ENCODE measurements at places on chromosomes 11 and 22.
A peak's percentile ranks its signal among the peaks of the same experiment; 100 is the strongest.

DNA sequence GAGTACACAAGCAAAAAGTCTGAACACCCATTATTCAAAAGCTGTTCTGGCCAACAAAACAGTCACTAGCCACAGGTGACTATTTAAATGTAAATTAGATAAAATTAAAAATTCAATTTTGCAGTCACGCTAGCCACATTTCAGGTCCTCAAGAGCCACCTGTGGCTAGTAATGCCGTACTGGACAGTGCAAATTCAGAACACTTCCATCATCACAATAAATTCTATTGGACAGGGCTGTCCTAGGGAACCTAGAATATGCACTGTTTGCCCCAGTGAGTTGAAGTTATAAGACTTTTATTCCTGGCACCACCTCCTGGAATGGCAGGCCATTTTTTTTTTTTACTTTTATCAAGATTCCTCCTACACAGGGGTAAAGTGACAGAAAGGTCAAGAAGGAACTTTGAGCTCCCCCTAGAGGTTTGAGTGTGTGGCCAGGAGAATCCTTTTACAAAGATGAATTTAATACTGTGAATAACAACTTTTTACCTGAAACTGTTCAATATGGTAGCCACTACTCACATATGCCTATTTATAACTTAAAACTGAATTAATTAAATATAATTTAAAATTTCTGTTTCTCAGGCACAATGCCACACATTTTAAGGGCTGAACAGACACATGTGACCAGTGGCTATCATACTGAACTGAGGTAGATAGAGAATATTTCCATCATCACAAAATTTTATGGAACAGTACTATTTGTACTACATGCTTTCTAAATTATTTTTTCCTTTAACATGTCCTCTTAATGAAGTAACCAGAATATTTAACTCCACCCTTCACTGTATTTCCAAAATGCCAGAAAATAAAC lies 6.5 kb downstream of the MSANTD2 start:
- no peak for DNase-seq

GRCh38 chr11:102666331-102666957 lies 39.1 kb downstream of the MMP27 start:
- no peak for DNase-seq

- DNase-seq, result no peak
Observed at GRCh38 chr11:43699870-43700269, 19.3 kb downstream of the HSD17B12 start.

- DNase-seq, result no peak
Observed at GRCh38 chr11:104369761-104370160, 205.8 kb upstream of the PDGFD start.

GRCh38 chr11:6813656-6814055 lies 14.2 kb upstream of the OR6A2 start:
- DNase-seq, result no peak

GRCh38 chr11:17298302-17298701 lies 21.8 kb downstream of the NUCB2 start:
- no peak for DNase-seq

DNA sequence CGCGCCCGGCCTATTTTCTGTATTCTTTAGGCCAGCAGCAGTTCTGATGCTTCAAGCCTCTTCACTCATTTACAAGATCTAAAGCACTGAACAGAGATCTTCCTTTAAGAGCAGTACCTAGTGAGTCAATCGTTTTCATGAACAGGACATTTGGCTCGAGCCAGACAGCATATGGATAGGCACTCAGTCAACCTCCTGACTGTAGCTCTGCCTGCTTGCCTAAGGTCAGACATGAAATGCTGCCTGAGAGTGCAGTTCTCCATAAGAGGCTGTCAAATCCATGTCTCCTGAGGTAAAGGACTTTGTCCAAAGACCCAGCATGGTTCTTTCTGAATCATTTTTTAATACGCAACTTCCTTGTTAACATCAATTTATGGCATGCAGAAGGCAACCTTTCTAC lies 941.2 kb downstream of the DLG2 start:
- DNase-seq, result no peak

DNA sequence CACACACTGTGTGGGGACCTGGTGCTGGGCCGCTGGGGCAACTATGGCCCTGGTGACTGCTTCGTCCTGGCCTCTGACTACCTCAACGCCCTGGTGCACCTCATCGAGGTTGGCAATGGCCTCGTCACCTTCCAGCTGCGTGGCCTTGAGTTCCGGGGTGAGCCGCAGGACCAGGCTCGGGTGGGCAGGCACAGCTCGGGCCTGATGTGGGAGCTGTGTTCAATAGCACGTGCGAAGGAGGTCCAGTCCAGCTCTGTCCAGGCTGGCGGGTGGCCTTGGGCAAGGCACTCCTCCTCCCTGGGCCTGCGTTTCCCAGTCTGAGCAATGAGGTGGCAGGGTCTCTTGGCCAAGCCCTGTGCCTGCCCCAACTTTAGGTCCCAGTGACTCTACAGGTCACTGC lies 8.3 kb upstream of the SIPA1 start:
- no peak for DNase-seq

GRCh38 chr22:26995235-26995634 lies 337.8 kb downstream of the MIAT start:
- peak; percentile 14 for DNase-seq

DNA sequence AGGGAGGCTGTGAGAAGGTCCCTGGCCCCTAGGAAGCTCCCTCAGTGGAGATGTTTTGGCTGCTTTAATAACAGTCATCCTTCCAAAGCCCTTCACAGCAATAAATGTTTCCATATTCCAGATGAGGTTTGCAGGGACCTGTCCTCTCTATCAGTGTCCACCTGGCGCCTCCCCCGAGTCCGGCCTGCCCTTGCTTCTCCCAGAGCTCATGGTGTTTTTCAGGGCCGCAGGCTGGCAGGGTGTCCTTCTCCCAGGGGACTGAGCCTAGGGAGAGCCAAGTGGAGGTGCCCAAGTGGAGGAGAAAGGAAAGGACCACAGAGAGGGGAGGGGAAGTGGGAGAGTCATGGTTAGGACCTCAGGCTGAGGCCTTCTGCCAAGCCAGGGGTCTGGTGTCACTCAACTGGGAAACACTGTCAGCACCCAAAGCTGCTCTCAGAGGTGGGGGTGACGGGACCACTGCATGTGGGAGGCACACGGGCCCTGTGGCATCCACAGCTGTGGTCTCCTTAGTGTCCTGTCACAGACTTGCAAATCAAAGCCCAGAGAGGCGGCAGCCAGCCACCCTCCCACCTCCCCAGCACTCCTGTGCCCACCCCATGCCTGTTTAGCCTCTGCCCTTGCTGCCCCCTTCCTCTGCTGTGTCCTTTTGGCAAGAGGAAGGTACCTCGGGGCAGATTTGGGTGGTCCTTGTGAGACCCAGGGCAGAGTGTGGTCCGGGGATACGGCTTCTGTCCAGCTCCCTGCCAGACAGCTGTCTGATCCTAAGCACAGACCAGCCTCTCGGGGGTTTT lies 6.4 kb downstream of the DERL3 start:
- no peak for DNase-seq

DNA sequence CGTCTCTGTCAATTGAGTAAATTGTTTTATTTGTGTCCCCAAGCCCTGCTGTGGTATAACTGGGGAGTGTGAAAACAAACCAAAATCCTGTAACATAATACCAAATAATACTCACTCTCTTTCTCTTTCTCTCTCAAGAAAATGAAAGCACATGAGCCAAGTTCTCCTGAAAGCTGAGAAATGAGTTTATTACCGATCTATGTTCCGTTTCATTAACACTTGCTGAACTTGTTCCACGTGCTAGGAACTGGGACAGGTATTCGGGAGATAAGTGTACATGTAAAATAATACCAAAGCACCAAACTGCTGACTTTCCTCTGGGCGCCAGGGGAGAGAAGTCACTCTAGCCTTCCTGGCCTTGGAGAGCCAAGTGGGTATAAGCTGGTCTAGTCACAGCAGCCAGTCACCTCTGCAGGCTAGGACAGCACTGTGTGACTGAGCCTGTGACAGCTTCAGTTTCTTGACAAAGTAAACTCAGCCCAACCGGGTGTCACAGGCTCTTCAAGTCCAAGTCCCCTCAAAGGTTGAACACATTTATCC lies 23.1 kb downstream of the CD6 start:
- no peak for DNase-seq

GRCh38 chr11:86676533-86677154 lies 4.2 kb upstream of the ME3 start:
- DNase-seq, result peak; percentile 11

DNA sequence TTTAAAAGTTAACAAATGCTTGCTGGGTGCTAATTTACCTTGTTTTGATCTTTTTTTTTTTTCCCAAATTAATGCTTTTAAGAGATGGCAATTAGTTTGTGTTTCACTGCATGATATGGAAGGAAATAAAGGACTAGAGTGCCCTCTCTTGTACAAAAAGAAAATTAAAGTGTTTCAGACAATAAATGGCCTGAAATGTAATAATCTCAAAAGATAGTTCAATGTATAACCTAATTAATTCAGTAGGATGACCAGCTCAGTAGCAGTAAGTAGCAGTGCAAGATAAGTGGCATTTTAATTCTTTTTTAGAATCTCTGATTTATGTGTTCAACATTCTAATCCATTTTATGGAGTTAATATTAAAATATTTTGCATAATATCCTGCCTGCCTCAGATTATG lies 39.9 kb upstream of the MYO18B start:
- DNase-seq, result peak; percentile 35

GRCh38 chr11:126415669-126416420 lies 60.4 kb downstream of the ST3GAL4 start:
- DNase-seq, result no peak

Data from NCI-H1694 (cell line).